ENCODE measurements at places on chromosomes 1 and 21.

DNA sequence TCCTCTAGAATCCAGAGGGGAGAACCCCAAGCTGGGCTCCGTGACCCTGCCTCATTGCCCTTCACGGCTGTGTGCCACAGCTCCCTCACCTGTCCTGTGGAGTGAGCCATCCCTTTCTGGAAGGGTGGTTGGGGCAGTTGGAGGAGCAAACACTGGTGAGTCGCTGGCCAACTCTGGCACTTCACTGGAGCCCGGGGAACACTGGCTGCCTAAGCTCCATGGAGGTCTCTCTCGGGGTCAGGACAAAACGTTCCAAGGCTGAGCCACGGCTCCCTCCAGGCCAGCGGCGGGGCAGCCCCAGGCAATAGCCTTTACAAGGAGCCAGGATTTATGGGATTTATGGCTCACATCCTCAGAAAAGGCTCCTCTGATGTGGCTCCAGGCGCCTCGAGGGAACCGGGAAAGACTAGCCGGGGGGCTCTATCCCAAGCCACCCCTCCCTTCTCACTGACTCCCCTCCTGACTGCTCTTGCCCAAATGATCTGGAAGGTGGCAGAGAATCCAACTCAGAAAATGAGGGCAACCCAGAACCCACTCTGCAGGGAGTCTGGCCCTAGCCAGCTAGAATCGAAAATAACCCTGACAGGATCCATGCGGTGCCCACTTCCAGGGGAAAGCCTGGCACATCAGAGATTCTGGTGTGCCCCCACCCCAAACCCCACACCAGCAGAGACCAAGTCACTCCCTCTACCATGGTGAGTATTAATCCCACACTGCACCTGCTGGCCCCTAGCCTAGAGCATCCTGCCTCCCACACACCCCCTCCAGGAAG lies 75.2 kb downstream of the GLIS1 start:
- DNase-seq, result no peak

- no peak for DNase-seq
Observed at GRCh38 chr1:153693466-153693865, 15.0 kb downstream of the NPR1 start.

DNA sequence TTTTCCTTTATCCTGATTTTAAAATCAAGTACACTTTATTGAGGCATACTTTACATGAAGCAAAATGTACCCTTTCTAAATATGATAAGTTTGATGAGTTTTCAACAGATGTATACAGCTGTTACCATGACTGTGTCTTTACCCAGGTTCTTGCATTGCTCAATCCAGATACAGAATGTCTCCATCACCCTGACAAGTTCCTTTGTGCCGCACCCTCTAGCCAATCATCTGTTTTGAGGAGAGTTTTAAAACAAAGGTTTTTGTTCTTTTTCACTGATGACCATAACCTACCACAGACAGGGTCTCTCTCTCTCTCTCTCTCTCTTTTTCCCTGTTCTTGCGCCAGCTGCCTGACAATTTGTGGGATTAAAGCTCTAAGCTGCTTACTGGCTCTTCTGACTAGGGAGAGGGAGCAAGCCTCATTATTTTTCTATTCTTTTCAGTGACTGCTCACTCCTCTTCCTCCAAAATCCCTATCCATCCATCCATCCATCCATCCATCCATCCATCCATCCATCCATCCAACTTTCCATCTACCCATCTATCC lies 1.2 kb upstream of the KCNE1 start:
- no peak for DNase-seq

GRCh38 chr1:151006327-151007052 lies at the start of gene MINDY1:
MINDY1 (minus strand) TSS chr1:151006902; CDS start chr1:151002617, 4,285 bp downstream.
- peak; percentile 57 for DNase-seq

GRCh38 chr1:230163719-230164118 lies 96.7 kb downstream of the GALNT2 start:
- no peak for DNase-seq

DNA sequence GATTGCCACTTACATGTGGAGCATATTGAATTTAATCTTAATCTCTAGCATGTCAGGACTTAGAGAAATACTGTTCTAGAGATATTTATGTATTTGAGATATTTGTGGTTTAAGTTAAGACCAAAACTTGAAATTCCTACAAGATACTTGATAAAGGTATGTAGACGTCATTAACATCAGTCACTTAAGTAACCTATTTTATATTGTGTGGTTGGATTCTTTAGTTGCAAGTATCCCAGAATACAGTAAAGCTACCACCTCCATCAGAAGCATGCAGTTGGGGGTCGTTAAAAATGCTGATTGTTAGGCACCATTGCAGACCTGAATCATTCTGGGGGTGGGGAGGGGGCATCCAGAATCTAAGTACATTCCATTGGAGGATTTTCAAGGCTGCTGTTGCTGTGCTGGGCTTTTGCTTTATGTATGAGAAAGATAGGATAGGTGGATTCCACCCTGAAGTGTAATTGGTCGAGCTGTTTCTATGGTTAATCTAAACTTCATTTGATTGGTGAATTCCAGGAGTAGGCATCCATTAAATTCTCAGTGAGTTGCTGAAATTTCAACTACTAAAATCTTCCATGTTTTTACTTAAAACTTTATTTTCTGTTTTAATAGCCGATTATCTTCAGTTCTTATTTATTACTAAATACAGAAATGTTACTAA lies 4.0 kb downstream of the H3-3A start:
- no peak for DNase-seq

DNA sequence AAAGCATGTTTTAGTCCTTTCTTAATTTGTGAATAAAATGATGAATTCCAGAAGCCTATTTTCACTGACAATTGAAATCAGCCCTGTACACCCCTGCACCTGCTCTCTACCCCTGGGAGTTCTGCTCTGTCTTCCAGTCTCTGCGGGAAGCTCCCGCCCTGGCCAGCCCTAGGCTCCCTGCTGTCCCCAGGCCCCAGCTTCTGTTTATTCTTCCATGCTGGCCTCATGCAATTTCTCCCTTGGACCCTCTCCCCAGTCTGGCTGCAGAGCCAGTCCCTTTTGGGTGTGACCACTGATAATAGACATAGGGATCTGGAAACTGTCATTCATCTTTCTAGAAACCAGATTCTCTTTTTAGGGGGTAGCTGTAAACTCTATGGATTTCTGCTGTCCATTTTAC lies 258.6 kb downstream of the GRIK3 start:
- DNase-seq, result no peak

- DNase-seq, result no peak
Observed at GRCh38 chr1:169753549-169753948, 19.7 kb upstream of the SELE start.

- peak; percentile 91 for DNase-seq
Observed at GRCh38 chr1:202160377-202160940, at the start of gene PTPN7. PTPN7 (minus strand) TSS chr1:202160602; CDS start chr1:202159402, 1,200 bp downstream.

- no peak for DNase-seq
Observed at GRCh38 chr1:34829250-34829649, 30.3 kb downstream of the SMIM12 start.

All from activated CD4-positive, alpha-beta T cell treated with anti-CD3 and anti-CD28 coated beads, Interleukin-2, amount 50 U/mL, for 16 hours (primary cell).